ENCODE measurements at places on chromosomes 3 and 15.

DNA sequence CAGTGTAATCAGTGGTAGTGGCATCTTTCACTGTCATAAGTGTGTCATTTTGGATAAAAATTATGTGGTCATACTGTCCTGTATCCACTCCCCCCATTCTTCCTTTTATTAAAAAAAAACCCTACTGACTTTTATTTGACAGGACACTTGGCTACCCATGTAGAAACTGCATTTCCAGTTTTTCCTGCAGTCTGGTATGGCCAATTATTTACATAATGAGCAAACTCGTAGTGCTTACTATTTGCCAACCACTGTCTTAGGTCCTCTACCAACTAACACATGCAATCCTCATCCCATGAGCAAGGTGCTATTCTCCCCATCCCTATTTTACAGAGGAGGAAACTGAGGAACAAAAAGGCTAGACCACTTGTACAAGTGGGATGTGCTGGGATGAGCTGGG lies 129.1 kb downstream of the MECOM start:
- no peak for DNase-seq

- DNase-seq: peak; percentile 44
These were observed 230.7 kb downstream of the BBX start for GRCh38 chr3:107753494-107753893.

DNA sequence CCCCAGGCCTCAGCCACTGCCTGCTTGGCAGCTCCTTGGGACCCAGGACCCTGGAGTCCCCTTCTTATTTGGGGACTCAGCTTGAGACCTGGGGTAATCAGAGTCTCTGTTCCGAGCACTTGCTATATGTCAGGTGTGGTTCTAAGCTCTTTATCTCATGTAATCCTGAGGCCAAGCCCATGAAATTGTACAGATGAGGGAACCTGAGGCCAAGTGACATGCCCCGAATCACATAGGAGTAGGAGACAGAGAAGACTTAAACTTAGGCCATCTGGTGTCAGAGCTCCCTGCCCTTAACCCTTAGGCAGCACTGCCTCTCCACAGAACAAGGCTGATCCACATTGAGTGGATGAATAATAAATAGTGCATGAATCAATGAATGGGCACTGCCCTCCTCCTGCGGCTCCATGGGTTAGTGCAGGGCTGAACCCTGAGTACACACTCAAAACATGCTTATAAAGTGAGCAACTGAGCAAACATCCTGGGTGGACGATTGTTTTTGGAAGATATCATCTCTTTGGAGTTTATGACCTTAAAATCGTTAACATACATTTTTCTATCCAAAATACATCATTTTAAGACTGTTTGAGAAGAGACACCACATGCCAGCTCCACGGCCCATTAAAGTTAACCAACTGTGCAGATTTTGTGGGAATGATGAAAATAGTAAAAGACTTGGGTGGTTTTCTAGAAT lies 33.2 kb upstream of the IQSEC1 start:
- DNase-seq: no peak

- DNase-seq: no peak
These were observed 765 bp upstream of the UBE2E2 start for GRCh38 chr3:23202203-23202920.

GRCh38 chr3:137787529-137787928 lies 23.4 kb downstream of the SOX14 start:
- no peak for DNase-seq

DNA sequence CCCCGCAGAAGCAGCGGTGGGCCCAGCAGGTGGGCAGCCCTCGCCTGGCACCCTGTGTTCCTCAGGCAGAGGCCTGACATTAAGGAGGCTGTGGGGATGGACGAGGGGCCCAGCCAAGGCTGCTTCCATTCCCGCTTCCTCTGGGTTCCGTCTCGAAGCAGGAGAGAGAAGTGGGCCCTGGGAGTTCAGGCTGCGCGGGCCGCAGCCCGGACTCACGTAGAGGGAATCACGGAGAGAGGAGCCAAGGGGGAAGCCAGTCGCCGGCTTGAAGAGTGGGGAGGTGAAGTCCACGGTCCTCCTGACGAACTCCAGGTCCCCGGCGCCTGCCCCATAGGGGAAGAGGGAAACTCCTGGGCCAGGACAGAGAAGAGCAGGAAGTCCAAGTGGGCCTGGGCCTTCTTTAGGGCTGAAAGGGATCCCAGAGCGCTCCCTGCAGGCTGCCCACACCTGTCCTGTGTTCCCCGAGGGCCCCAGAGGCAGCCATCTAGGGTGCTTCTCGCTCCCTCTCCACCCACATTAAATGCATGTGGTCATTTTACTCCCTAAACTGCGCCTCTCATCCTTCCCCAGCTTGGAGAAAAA lies 37.7 kb downstream of the MUC4 start:
- DNase-seq: no peak

DNA sequence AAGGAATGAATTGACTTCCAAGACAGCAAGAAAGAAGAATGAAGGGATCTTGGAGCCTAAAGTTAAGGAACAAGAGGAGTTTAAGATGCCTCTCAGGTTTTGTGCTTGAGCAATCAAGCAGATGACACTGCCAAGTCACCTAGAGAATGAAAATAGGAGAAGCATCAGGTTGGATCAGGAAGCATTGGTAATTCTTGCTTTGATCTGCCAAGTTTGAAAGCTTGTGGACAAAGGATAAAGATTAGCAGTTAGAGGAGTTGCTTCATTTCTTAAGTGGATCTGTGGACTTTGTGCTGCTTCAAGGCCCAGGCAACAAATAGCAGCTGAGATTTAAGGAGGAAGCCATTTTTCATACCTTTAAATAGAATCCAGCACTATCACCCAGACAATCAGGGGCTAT lies 35.6 kb downstream of the FRMD5 start:
- DNase-seq: no peak

GRCh38 chr3:131608741-131609140 lies 106.0 kb upstream of the MRPL3 start:
- DNase-seq: no peak

GRCh38 chr15:69224383-69224782 lies 63.9 kb downstream of the GLCE start:
- DNase-seq: no peak

DNA sequence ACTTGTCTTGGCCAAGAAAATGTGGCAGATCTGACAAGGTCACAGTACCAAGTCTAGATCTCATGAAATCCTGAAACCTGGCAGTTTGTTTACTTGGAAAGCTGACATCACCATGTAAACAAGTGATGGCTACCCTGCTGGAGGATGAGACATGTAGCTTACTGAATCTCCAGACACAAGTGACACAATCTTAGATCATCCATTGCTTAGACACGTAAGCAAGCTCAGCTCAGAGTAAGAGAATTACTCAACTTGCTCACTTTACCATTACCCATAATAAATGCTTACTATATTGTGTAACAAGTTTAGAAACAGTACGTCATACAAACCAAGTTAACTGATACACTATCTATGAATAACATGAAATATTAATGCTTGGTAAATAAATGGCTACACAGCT lies 263.8 kb downstream of the TBC1D5 start:
- DNase-seq: no peak

DNA sequence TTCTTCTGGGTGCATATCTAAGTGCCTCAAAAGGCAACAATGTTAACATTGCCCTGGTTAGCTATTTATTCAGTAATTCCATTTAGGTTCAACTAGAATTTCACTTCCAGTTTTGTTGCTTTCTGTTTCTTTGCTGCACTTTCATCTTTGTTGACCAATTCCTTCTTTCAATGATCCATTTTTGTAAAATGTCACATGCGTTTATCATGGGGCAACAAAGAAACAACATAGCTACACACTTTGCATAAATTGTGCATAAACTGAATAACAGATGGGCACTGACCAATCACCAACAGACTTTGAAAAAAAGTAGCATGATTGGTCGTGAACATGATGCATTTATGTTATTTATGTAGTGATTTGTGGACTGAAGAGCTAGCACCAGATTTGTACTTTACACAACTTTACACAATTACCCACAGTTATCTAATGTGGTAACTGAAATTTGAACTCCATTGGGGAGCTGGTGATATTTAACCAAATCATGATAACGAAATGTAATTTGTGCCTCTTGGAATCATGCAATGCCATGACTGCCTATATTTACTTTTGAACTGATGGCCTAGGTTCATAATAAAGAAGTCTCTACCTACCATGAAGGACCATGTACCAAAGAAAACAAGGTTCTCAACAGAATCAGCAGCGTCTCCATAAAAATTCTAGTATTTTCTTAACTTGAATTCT lies 7.1 kb upstream of the CPOX start:
- DNase-seq: no peak

DNA sequence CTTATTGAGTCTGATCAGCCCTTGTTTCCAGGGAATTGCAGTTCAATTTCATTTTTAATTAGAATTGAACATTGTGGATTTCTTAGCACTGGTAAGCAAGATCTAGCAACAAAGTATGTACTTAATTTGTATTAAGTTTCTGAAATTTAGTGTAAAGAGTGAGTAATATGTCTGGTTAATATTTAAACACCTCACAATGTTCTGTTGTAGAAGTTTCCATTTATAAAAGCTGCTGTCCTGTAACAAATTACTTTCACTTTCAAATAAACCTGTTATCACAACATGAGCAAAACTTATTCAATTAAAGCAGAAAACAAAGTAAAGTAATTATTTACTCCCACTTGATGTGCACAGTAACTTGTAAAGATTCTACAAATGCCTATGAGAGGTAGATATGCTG lies 448.5 kb downstream of the NAALADL2 start:
- DNase-seq: no peak

DNA sequence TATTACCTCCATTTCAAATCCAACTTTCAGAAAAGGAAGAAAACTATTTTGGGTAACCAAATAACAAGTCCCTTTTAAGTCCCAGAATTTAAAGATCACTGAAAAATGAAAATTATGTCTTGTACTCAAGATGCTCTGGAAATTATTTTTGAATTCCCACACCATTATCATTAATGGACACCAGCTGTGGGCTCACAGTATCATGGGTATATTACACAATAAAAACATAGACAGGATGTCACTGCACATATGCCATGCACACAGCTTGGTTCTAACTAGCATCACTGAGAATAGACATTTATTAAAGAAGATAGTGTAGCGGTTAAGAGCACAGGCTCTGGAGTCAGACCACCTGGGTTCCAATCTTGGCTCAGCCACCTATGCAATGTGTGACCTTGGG lies 130.4 kb downstream of the FRMD5 start:
- no peak for DNase-seq

All from muscle of back (tissue), 13 donors.